Prostate gland (tissue), 2 donors: ENCODE measurements at places on chromosomes 4 and X.

- DNase-seq, result no peak
These were observed 165.3 kb upstream of the GPC4 start for GRCh38 chrX:133580625-133581024.

GRCh38 chrX:18964026-18964425, 19.9 kb downstream of the PHKA2 start:
- DNase-seq, result no peak

DNA sequence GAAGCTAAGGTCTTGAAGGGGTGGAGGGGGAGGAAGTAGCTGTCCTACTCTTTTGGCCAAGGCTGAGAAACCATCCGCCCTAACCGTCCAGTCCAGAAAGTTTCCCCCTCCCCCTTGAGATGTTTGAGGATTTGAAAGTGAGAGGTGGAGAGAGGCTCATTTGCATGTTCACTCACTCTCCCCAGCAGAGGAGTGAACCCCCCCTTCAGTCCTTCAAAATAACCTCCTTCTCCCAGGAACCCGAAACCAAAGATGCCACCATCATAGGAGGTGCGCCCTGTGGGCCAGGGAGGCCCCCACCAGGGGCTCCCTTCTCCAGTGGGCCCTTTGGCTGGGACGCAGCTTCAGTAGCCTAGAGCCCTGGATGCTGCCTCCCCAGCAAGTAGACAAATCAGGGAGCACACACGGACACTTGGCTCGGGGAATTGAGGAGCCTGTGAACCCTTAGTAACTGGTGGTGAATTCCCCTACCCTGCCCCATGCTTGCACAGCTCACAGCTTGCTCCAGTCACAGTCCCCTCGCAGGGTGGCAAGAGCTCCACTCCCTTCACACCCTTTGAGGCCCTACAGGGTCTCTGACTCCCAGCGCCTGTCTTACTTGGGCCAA, 25.6 kb downstream of the ELF4 start:
- no peak for DNase-seq

DNA sequence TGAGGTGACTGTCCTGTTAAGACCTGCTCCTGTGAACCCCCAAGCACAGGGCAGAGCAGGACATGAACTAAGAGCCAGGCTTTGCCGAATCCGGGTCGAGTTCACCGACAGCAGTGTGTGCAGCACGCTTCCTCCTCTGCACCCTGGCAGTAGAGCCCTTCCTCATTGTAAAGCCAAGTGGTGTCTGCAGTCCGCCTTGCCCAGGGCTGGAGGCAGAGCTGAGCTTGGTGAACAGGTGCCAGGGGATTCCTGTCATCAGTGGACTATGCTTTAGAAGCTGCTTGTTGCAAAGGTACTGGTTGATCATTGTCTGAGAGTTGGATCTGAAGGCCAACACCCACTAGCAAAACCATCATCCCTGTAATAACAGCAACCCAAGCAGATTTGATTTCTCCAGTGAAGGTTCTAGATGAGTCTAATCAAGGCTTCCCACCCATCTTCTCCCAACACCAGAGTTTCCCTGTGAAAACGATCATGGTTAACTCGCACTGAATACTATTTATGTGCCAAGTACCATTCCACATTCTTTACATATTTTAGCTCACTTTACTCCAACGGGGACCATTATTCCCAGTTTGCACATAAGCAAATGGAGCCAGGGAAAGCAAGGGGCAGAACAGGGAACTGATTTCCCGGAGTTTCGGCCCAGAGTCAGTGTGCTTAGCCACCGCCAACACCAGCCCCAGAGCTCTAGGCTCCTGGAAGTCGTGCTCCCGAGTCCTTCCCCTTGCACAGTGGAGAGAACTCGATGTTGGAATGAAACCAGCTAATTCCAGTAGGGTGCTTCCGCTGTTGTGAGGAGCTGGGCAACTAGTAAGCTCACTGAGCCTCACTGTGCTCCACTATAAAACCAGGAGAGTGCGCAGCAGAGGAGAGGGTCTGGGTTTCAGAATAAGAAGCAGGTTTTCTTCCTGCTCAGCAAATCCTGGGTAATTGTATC, 1.4 kb upstream of the SLC34A2 start:
- no peak for DNase-seq

GRCh38 chr4:137739391-137739790, 207.1 kb upstream of the PCDH18 start:
- no peak for DNase-seq

DNA sequence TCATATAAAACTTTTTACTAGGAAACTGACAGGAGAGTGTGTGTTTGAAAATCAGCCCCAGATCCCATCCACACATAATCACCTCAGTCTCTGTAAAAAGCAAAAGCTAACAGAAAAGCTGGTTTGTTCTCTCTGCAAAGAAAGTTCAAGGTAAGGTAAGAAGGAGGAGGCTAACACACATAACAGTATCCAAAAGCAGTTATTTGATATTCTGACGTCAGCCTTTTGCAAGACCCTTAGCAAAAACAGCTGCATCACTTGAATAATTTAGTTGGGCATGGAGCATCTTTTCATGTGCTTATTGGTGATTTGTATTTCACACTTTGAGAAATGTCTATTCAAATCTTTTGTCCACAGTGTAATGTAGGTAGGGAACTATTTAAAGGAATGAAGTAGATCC, 5.5 kb downstream of the TCEAL9 start:
- no peak for DNase-seq

GRCh38 chr4:61442936-61443335, 242.8 kb downstream of the ADGRL3 start:
- DNase-seq, result no peak

- no peak for DNase-seq
These were observed 119.6 kb downstream of the SHROOM3 start for GRCh38 chr4:76554630-76555029.

DNA sequence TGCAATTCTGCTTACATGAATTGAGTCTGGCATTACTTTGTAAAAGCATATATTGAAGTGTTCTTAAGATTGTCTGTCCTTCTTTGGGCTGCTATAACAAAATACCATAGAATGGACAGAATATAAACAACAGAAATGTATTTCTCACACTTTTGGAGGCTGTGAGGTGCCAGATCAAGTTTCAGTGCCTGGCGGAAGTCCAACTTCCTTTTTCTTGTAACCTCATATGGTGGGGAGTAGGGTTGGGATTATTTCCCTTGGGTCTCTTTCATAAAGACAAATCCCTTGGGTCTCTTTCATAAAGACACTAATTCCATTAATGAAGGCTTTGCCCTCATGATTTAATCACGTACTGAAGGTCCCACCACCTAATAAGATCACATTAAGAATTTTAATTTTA, 199.3 kb upstream of the GRID2 start:
- no peak for DNase-seq

DNA sequence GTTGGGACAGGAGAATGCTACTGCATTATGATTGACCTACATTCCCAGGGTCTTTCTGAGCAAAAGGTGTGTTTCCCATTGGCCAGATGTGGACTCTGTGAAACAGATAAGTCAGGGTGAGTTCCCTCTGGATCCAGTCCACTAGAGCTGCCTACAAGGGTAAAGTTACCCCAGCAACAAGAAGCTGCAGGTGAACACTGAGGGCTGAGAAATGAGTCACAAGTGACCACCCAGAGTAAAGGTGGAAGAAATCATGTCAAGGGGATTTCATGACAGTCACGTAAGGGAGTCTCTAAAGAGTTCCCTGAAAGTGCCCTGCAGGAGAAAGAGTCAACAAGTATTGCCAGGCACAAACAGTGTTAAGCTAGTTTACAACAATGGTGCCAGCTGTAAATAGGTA, 16.3 kb downstream of the F8A1 start:
- no peak for DNase-seq

DNA sequence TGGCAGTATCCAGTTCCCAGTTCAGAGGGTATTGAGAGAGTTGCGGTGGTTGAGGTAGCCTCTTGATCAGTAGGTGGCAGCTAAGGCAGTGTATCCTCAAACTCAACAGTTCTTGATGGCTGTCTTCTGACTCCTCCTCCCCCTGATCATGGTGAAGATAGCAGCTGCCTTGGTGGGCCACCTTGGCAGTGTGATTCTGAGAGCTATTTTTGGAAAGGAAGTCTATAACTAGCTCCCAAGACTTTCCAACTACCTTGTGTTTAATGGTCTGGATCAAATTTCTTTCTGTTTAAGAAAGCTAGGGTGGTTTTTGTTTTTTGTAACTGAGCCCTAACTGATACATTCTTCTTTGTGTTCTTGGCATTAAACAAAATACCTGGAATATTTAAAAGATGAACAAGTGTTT, 10.5 kb upstream of the TBC1D19 start:
- no peak for DNase-seq

GRCh38 chrX:127259742-127260141, 440.2 kb downstream of the PRR32 start:
- no peak for DNase-seq

GRCh38 chr4:135244056-135244455, 1042.5 kb upstream of the PABPC4L start:
- no peak for DNase-seq
